ENCODE measurements at places on chromosomes 13 and 19.

GRCh38 chr19:39845933-39846677, at the start of gene FBL:
Gene FBL, minus strand, starts transcription at chr19:39846379. Its CDS starts 79 bp downstream, at chr19:39846300.
- DNase-seq: peak; percentile 97

GRCh38 chr13:20908714-20909497, 6.4 kb upstream of the XPO4 start:
- DNase-seq: no peak

GRCh38 chr19:46408664-46409039, 4.7 kb downstream of the CCDC8 start:
- no peak for DNase-seq

- DNase-seq: no peak
Measured at GRCh38 chr13:33230178-33230881, 55.2 kb downstream of the STARD13 start.

GRCh38 chr13:98766697-98767096, 14.2 kb upstream of the SLC15A1 start:
- DNase-seq: no peak

GRCh38 chr19:11633223-11633622, 35.9 kb downstream of the ZNF627 start:
- no peak for DNase-seq

DNA sequence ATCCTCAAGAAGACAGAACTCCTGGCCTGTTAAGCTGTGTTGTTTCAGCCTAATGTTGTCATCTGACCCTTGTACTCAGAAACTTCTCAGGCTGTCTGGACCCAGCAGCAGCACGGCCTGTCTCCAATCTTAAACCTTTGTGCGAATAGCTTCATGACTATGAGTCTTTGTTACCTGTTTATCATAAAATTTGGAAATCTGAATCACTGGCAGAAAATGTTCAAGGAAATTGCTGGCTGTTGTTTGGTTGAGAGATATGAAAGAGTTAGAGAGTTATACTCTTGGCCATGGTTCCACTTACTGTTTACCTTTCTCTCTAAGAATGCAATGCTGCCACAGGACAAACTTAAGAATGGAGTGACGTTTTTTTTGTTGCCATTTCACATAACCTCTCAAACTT, 59.6 kb downstream of the EFNB2 start:
- DNase-seq: no peak

GRCh38 chr19:36771261-36772231, 1.1 kb downstream of the ZNF850 start:
- DNase-seq: no peak

- DNase-seq: no peak
Measured at GRCh38 chr19:46426035-46426505, 2.7 kb downstream of the PNMA8C start.

DNA sequence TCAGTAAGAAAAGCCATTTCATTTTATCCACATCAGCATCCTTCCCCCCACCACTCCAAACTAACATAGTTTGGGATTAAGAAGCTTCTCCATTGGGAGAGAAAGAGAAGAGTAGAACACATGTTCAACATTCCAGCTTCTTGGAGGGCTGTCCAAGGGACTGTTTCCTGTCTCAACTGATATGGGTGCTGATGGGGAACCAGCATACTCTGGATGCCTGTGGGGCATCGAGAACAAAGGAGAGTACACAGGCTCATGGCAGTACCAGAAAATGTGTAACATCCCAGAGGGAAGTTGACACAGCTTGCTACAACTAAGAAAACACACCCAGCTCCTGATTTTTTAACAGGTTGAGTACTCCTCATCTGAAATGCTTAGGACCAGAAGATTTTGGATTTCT, 24.7 kb downstream of the SUCLA2 start:
- no peak for DNase-seq

- DNase-seq: no peak
Measured at GRCh38 chr13:50892210-50892944, 17.2 kb upstream of the RNASEH2B start.

Measured in activated CD4-positive, alpha-beta T cell treated with anti-CD3 and anti-CD28 coated beads for 1 hour (primary cell).